Activated naive CD8-positive, alpha-beta T cell treated with anti-CD3 and anti-CD28 coated beads, Interleukin-2, amount 10 ng/mL, durations not matched to agents 7 days and 5 days (primary cell): ENCODE measurements at places on chromosomes 5 and 9.
A peak's percentile ranks its signal among the peaks of the same experiment; 100 is the strongest.

DNA sequence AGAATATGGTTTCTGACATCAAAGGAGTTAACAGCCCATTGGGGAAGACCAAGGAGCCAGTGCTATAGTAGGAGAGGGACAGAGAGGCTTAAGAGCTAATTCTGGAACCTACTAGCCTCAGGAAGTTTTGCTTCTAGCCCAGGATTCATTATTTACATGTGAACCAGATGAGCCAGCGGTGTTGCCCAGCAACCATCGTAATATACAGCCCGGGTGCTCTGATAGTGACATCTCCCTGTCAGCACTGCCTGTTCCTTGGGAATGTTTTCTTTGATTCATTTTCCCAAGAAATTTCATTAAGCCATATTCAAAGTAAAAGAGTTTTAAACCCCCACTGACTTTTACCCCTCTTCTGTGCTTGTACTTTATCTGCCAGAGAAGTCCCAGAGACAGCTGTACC, 217.4 kb upstream of the ADAMTSL1 start:
- H3K4me1 ChIP-seq = no peaks in the 10 kb centered on the region
- no peaks in the 10 kb centered on the region for H3K36me3 ChIP-seq
- no peak overlapping the region for H3K27ac ChIP-seq

- DNase-seq = no peak
- no peak overlapping the region for H3K27ac ChIP-seq
- H3K36me3 ChIP-seq = no peaks in the 10 kb centered on the region
- peaks cover 3% of the 10 kb centered on the region for H3K4me1 ChIP-seq
- H3K27me3 ChIP-seq = no peaks in the 10 kb centered on the region
- H3K4me3 ChIP-seq = no peak overlapping the region
Observed at GRCh38 chr5:93715761-93716160, 25.6 kb downstream of the POU5F2 start.

DNA sequence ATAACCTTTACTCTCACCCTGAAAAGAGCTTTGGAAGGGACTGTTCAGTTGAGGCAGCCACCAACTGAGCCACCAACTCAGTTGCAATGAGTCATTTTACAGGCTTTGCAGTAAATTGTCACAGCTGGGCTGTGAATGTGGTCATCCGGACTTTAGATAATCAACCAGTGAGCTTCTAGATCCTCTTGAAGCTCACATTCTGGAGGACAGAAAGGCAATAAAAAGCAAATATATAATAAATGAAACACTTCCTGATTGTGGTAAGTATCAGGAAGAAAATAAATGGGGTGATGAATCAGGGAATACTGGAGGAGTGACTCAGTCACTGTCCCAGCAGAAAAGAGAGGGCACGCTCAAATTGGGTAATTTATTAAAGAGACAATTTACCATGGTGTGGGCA, 13.2 kb upstream of the C5orf58 start:
- no peak overlapping the region for H3K27ac ChIP-seq
- H3K27me3 ChIP-seq = peaks cover 6% of the 10 kb centered on the region
- no peaks in the 10 kb centered on the region for H3K36me3 ChIP-seq
- no peak overlapping the region for H3K4me3 ChIP-seq

- peaks cover 11% of the 10 kb centered on the region for H3K4me1 ChIP-seq
- DNase-seq = no peak
- H3K4me3 ChIP-seq = no peak overlapping the region
- H3K27ac ChIP-seq = no peak overlapping the region
- peaks cover 22% of the 10 kb centered on the region for H3K36me3 ChIP-seq
Observed at GRCh38 chr5:32153723-32154122, 20.4 kb downstream of the GOLPH3 start.

DNA sequence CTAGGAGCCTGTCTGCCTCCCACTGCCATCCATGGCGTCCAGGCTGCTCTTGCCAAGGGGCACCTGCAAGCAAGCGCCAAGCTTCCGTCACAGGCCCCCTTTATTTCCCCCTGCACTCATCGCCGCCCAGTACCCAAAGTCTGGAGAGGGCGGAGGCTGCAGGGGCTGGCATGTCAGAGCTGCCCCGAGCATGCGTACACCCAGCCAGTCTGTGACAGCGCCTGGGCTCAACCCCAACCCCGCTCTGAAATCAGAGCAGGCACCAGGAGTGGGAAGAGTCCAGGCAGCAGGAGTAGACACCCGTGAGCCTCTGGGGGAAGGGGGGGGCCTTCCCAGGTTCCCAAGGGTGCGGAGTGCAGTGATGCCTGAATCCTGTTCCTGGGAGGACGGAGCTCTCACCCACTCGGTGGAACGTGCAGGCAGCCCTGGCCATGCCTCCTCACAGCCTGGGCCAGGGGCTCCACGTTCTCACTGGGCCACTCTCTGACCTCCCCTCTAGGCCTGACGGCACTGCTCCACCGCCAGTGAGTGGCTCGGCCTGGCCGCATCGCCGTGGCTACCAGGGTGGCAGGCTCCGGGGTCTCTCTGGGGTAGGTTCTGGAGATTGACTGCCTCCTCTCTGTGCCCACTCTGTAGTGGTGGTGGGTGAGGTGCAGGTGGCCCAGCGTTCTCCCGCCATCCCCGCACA, 469.0 kb downstream of the CDH9 start:
- no peaks in the 10 kb centered on the region for H3K4me1 ChIP-seq
- no peaks in the 10 kb centered on the region for H3K27me3 ChIP-seq
- H3K36me3 ChIP-seq = no peaks in the 10 kb centered on the region
- DNase-seq = no peak
- H3K27ac ChIP-seq = no peak overlapping the region
- H3K4me3 ChIP-seq = no peak overlapping the region

DNA sequence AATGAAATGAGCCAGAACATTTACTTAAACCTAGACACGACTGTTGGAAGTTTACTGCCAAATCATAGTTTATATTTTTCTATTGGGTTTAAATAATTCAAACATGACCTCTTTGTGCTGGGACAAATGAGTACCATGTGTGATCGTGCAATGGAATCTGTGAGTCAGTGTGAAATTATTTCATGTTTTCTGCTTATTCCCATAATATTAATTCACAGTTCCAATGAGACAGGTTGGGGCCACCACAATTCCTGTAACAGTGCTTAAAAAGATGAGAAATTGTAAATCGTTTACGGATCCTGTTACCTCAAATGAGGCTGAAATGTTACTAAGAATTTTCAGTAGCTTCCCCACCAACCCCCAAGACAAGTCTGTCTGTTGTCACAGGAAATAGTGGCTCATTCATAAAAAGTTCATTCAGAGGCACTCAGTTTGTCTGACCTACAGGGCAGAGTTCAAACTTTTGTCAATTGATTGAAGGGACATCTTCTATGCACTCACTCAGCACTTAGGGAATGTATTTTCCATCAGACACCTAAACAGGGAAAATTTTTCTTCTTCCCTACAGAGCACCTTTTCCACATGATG, 563.9 kb upstream of the ADAMTS16 start:
- DNase-seq = no peak
- H3K4me1 ChIP-seq = no peaks in the 10 kb centered on the region
- no peaks in the 10 kb centered on the region for H3K36me3 ChIP-seq
- H3K4me3 ChIP-seq = no peak overlapping the region
- H3K27ac ChIP-seq = no peak overlapping the region
- H3K27me3 ChIP-seq = no peaks in the 10 kb centered on the region

GRCh38 chr9:109852556-109852955, 72.6 kb downstream of the PALM2AKAP2 start:
- H3K4me3 ChIP-seq = no peak overlapping the region
- peaks cover 5% of the 10 kb centered on the region for H3K27me3 ChIP-seq
- no peaks in the 10 kb centered on the region for H3K36me3 ChIP-seq
- no peak overlapping the region for H3K27ac ChIP-seq

DNA sequence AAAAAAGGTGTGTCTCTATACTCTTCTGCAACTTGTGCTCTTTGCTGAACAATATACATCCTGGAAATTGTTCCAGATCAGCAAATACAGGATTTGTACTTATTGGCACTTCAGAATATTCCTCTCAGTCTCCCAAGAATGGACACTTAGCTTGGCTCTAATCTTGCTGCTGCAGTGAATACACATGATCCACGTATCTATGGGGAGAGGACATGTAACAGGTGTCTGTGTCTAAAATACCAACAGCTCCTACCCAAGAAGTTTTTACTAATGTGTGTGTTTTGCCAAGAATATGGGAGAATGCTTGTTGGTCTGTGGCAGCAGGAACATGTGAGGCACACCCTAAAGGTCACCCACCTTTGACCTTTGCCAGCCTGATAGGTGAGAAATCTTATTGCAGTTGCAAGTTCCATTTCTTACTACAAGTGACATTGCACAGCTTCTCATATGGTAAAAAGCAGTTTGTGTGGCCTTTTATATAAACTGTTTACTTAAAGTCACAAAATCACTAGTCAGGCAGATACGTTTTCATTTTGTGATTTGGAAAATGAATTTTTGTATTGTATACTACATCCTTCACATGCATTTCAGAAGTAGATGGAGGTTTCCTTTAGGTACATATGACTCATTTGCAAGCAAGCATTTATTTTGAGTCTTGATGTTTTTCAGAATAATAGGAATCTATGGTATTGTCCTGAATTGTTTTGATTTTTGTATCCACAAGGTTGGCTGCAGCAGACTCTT, 35.8 kb downstream of the PHF2 start:
- H3K27ac ChIP-seq = no peak overlapping the region
- H3K27me3 ChIP-seq = no peaks in the 10 kb centered on the region
- no peak for DNase-seq
- H3K4me3 ChIP-seq = no peak overlapping the region
- peaks cover 17% of the 10 kb centered on the region for H3K36me3 ChIP-seq
- peaks cover 4% of the 10 kb centered on the region for H3K4me1 ChIP-seq

GRCh38 chr5:179699616-179700237, 960 bp downstream of the CANX start:
- no peak for DNase-seq
- peaks cover 33% of the 10 kb centered on the region for H3K4me1 ChIP-seq
- peaks cover 16% of the 10 kb centered on the region for H3K36me3 ChIP-seq
- H3K27ac ChIP-seq = peak overlapping the region; percentile 94
- H3K4me3 ChIP-seq = peak overlapping the region; percentile 95

DNA sequence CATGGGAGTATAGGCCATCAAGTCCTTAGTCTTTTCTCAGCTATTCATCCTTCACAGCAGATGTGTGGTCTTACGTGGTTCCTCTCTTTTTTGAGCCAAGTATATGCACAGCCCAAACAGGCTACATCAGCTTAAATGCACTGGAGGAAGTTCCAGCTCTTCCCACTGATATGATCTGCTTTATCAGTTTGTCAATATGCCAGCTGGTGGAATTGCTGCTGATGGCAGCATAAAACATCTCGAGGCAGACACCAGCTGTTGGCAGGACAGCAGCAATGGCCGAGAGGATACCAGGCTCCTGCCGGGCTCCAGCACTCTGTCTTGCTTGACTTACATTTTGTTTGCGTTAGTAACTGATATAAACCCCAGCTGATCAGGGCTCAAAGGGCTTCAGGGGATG, 143.4 kb downstream of the TENT4A start:
- H3K27ac ChIP-seq = no peak overlapping the region
- H3K36me3 ChIP-seq = peaks cover 1% of the 10 kb centered on the region
- no peaks in the 10 kb centered on the region for H3K4me1 ChIP-seq
- peaks cover 3% of the 10 kb centered on the region for H3K27me3 ChIP-seq
- no peak for DNase-seq

DNA sequence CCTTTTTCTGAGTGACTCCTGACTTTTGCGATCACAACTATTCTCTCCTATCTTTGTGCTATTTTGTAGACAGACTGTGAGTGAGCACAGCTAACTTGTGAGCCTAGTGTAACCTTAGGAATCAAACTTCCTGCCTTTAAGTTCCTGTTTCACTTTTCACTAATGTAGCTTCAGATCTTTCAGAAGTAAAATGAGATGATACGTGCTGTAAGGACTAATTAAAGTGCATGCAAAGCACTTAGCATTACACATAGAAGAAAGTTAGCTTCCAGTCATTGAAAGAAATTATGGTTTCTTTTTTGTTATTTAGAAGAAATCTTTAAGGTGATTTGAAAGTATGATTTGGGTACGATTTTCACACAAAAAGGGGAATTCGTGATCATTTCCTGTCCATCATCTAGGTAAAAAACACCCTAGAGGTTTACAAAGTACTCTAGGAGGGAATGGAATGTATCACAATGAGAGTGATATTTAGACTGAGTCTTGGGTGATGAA, 122.7 kb downstream of the ST8SIA4 start:
- no peaks in the 10 kb centered on the region for H3K27me3 ChIP-seq
- peak overlapping the region; percentile 81 for H3K4me3 ChIP-seq
- no peak for DNase-seq
- H3K36me3 ChIP-seq = peaks cover 6% of the 10 kb centered on the region

GRCh38 chr5:83857341-83857740, 136.7 kb upstream of the HAPLN1 start:
- H3K4me3 ChIP-seq = no peak overlapping the region
- H3K36me3 ChIP-seq = no peaks in the 10 kb centered on the region
- H3K4me1 ChIP-seq = no peaks in the 10 kb centered on the region
- no peak overlapping the region for H3K27ac ChIP-seq
- peaks cover 7% of the 10 kb centered on the region for H3K27me3 ChIP-seq
- DNase-seq = no peak

DNA sequence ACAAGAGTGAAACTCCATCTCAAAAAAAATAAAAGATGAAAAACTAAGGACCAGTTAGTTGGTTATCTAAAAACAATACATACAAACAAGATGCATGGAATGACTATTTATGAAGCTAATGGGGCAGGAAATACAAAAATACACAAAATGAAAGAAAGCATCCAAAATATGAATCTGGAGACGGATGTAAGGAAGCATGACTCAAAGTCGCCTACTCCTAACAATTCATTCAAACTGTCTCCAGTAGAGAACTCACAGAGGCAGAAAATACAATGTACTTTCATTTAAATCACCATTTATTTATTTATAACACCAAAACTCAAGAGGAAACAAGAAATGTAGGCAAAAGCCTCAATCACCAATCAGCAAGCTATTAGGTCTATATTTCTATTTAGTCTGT, 68.4 kb downstream of the SCAI start:
- no peak overlapping the region for H3K4me3 ChIP-seq
- DNase-seq = no peak
- no peaks in the 10 kb centered on the region for H3K27me3 ChIP-seq
- no peak overlapping the region for H3K27ac ChIP-seq
- H3K4me1 ChIP-seq = no peaks in the 10 kb centered on the region
- H3K36me3 ChIP-seq = peaks cover 3% of the 10 kb centered on the region

- H3K27ac ChIP-seq = peak overlapping the region; percentile 67
- H3K27me3 ChIP-seq = peaks cover 13% of the 10 kb centered on the region
- peak; percentile 69 for DNase-seq
- H3K4me3 ChIP-seq = peak overlapping the region; percentile 30
Observed at GRCh38 chr9:131276891-131277286, 579 bp upstream of the FAM78A start.

DNA sequence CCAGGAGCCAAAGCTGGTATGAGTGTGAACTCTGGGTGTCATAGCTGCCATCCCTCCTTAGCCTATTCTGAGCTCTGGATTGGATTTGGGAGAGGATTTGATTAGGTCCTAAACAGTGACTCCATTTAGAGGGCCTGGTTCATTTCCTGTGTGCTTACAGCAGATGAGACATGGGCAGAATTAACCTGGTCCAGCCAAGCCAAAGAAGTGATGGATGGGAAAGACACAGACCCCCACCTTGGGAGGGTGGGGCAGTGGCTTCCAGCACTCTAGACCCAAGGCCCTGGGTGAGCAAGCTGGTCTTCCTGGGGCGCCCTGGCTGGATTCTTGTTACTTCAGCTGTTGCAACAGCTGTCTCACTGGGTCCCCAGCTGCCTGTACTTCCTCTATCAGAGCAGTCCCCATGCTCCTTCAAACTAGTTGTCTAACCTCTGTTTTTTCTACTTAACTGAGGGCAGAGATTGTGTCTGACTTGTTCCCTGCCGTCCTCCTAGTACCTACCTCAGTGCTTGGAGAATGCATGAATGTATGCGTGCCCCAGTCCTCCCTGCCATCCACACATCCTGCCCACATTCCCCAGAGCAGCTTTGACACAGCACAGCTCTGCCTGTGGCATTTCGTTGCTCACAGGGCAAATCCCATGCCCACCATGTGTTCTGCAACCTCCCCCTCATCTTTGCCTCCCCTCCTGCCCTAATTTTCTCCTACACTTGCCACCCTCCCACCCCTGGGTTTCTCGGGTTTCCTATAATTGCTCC, 115.9 kb downstream of the RGS3 start:
- H3K27me3 ChIP-seq = no peaks in the 10 kb centered on the region
- H3K4me3 ChIP-seq = peak overlapping the region; percentile 86
- peak overlapping the region; percentile 95 for H3K27ac ChIP-seq
